Stimulated activated CD8-positive, alpha-beta memory T cell treated with anti-CD3 and anti-CD28 coated beads, Interleukin-4, amount 100 ng/mL, for 1 hour (primary cell): ENCODE measurements at places on chromosomes 6 and 20.

DNA sequence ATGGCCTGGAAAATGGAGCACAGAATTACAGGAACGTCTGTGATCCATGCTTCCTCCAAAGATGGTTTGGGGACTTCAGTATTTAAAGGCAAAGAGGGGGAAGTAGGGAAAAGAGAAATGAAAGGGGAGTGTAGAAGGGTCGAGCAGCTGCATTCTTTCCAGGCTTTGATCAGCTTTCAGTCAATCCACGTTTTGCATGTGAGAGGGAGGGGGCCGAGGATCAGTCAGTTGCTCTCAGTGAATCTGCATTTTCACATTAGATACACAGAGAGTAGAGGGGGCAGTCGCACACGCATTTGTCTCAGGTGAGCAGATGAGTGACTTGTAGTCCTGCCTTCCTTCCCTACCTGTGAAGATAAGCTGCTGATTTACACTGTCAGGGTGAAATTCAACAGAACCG lies 78.8 kb downstream of the FOXF2 start:
- DNase-seq, result no peak

DNA sequence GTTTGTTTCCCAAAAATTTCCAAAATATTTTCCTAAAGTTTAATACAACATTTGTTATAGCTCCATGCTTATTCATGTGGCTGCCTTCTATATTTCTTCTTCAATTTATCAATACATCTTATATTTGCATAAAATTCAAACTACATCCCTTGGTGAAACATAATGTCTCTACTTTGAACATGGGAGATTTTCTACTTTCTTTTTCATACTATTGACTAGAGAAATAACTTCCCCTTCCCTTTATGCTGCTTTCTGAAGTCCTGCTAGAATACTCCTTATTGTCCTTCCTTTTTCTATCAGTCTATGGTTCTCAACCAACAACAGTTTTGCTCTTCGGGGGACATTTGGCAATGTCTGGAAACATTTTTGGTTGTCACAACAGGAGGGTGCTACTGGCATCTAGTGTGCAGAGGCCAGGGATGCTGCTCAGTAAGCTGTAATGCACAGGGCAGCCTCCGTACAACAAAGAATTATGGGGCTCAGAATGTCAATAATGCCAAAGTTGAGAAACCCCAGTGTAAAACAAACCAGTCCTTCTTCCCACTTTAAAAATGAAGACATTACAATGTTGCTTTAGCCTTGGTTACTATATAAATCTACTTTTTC lies 29.9 kb downstream of the MKKS start:
- no peak for DNase-seq

- no peak for DNase-seq
These were observed 5.2 kb upstream of the MANEA start for GRCh38 chr6:95572098-95572497.

GRCh38 chr6:91098006-91098405 lies 511.1 kb upstream of the MAP3K7 start:
- no peak for DNase-seq

DNA sequence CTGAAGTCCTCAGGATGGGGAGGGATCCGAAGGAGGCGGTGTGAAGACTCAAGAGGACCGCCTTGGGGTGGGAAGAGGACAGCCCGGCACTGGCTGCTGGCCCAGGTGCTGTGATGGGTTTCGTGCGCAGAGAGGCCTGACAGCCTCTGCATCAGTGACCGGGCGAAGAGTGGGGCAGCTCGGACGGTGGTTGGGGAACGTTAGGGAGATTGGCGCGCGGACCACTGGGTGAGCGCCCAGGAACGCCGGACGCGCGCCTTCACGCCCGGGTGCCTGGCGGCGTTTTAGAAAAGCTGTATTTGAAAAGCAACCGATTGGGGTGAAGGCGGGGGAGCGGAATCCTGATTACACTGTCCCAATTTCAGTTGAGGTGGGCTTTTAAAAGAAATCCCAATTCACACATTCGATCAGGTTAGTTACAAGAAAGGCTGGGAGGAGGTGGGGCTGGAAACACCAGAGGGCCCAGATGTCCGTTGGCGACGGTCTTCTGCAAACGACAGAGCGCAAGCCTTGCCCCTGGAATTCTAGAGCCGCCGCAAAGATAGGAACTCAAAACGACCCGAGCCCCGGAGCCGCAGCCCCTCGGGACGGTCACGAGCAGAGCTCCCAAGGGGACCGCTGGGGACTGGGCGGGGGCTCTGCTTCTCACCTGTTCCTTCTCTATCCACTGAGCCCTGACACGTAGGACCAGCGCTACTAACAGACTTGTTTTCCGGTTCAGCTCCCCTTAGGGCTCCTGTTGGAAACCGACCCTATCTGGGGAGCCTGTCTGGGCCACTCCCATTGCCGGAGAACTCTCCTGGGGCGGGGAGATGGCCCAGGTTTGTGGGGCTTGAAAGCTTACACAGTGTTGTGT lies 8.5 kb upstream of the TRIM40 start:
- DNase-seq, result no peak

DNA sequence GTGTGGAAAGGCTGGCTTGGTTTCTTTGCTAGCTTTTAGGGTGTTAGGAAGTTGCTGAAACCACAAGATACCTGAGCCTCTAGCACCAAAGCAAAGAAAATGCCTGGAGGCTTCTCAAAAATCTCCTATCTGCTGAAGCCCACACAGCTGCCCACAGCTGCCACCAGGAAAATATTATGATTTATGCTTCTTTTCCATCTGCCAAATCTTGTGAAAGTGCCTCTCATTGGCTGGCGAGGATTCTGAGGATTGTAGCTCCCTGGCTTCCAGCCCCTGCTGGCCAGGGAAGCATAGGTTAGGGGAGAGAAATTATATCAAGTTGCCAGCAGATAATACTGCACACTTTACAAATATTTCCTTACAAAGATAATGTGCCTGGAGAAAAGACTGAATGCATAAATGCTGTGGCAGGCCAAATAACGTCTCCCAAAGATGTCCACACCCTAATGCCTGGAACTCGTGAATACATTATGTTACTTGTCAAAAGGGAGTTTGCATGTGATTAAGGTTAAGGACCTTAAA lies 98.4 kb downstream of the MRPL14 start:
- no peak for DNase-seq

- DNase-seq, result no peak
These were observed 55.4 kb downstream of the SNAI1 start for GRCh38 chr20:50038169-50038568.

- no peak for DNase-seq
These were observed 102.8 kb upstream of the JARID2 start for GRCh38 chr6:15143086-15143485.

GRCh38 chr6:46381057-46381456 lies 110.2 kb downstream of the RCAN2 start:
- DNase-seq, result no peak

DNA sequence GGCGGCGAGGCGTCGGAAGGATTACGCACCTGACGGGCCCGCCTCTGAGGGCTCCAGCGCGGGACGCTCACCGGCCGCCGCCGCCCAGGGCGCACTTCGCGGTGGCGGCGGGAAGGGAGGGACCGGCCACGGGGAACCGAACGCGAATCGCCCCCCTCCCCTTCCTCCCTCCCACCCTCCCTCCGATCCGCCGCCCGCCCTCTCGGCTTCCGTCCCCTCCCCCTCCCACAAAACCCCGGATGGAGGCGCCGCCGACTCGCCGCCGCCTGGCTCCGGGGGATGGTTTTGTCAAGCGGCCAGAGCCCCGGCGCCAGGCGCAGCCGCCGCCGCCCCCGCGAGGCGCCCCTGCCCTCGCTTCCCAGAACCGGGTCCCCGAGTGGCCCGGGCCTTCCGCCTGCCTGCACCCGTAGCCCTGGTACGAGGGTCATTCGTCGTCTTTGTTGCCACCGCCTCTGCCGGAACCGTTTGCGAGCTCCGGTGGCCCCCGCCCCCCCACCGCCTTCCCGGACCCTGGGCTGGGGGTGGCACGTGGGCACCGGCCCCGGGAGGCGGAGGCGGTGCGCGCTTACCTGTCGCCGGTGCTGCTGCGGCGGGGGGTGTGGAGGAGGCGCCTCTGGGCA lies 398 bp downstream of the ZBTB2 start:
- DNase-seq, result peak; percentile 72

DNA sequence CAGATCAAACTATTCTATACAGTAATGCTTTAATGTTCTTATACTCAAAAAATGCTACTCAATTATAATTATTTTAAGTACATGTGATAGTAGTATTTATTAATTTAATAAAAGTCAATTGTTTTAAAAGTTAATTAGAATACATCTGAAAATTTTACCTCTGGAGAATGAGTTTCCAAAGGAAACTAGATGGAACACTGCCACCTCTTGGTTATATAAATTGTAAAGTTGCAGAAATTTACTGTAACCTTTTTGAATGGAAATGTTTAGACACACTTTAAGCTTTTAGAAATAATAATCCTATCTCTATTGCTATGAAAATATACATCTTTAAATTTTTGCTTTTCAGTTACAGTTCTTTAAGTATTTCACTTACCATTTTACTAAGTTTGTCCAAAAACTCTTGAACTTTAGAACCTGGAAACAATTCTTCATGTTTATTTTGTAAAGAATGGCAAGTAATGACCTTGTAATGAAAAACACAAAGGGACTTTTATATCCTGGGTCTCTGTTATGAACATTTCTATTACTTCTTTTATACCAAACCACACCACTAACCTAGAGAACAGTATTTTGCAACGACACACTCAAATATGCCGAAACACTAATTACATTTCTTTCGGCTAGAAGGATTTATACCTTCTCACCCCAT lies 10.9 kb upstream of the BMP5 start:
- no peak for DNase-seq

GRCh38 chr20:44541992-44542391 lies 20.1 kb upstream of the SERINC3 start:
- no peak for DNase-seq

DNA sequence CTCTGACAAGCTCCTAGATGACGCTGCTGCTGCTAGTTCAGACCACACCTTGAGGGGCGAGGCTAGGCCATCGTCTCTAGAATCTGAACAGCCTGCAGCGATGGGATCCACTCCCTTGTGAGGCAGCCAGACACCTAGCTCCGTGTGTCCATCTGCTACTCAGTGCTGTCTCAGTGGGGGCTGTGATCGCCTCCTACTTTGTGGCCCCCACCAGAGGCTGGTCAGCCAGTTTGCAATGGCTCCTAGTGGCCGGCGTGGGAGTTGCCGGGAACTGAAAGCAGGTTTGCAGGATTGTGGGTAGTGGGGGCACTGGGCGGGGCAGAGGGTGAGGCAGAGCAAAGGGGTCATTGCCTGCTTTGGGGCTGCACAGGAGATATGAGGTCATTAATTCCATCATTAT lies 2.8 kb downstream of the CCN5 start:
- no peak for DNase-seq
